ENCODE measurements at places on chromosomes 5 and 9.

DNA sequence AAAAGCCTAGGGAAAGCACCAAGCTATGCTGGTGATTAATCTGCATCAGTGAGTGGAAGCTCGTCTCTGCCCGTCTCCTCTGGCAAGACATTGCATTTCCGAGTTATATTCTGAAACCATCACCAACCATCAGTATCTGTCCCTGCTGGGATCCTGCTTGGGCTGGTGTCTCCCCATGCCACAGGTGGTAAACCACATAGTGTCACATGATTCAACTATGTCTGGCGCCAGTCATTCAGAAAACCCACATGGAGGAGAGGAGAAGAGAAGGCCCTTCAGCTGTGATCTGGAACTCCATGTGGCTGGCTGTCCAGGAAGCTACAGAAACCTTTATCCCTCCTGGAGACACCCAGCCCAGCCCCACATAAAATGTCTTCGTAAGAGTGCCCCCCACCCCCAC is 4.8 kb downstream of the IL9 start:
- no peak for DNase-seq

- no peak for DNase-seq
Measured at GRCh38 chr5:163385271-163385670, 52.1 kb upstream of the CCNG1 start.

DNA sequence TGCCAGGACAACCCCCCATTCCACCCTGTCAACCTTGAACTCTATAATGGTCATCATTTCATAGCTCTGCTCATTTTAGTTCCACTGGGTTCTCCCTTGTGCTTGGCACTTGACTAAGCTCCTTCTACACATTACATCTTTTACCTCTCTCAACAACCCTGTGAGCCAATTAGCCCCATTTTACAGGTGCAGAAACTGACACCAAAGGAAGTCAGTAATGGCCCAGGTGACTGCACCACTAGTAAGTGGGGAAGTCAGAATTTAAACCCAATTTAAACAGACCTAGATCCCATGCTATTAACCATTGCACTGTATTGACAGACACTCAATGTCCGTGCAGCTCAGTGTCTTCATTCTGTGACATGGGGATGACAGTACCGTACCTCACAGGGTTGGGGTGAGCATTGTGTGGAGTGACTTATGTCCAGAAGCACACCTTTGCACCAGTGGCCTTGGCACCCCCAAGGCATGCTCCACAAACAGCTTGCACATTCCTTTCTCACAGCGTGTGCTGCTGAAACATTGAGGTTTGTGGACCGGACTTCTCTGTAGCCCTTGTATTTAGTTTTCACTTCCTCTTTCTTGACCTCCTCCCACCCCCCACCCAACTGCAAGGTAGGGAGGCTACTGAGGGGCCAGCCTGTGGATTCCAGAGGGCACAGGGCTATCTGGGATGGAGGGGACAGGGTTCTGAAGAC is 23.1 kb downstream of the IRF1 start:
- no peak for DNase-seq

DNA sequence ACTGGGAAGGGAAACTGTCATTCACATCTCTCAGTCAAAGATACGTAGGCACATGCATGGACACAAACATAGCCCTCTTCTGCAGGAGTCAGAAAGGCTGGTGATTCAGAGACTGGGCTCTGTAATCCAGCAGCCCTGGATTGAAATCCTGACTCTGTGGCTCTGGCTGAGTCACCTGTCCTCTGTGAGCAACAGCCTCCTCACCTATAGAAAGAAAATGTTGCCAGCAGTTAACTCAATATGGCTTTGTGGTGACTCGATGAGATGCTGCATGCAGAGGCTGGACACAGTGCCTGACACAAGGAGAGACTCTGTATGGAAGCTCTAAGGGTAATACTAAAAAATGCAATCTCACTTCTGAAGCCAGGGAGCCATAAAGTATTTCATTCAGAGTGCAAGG is 23.9 kb upstream of the CDKN2AIPNL start:
- DNase-seq = no peak

DNA sequence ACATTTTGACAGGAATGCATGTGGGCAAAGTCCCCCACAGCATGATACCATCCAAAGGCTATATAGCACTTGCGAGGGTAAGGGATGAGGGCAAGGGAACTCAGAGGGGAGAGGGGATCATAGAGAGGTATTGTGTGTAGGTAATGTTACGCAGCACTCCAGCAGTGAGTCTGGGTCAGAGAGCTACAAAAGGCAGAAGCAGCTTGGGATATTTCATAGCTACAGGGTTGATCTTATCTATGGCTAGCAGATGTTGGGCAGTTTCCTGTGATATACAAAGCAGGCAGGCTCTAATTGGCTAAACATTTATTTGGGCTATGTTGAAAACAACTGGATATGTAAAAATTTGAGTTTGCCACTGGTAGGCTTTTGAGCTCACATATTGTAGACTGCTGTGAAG is 17.8 kb upstream of the SLCO4C1 start:
- DNase-seq = no peak

GRCh38 chr5:103428411-103428871 is 134.1 kb downstream of the NUDT12 start:
- DNase-seq = no peak

DNA sequence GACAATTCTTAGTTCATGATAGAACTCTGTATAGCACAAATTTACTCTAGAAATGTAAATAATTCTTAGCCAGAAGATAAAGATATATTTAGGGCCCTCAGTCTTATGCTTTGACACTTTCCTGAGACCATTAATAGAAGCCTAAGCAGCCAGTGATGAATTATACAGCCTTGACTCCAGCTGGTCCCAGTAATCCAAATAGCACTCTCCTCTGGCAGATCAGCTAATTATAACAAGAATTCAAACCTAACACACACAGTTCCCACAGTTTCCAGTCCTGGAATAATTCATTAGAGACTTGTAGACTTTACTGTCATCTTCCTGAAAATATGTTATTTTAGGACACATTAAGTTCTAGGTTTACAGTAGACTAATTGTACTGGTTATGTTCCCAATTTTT is 50.4 kb downstream of the SHOC1 start:
- DNase-seq = no peak

GRCh38 chr9:134381671-134382516 is 55.6 kb downstream of the RXRA start:
- DNase-seq = no peak

- DNase-seq = no peak
Measured at GRCh38 chr9:130766021-130766926, 68.8 kb upstream of the ABL1 start.

DNA sequence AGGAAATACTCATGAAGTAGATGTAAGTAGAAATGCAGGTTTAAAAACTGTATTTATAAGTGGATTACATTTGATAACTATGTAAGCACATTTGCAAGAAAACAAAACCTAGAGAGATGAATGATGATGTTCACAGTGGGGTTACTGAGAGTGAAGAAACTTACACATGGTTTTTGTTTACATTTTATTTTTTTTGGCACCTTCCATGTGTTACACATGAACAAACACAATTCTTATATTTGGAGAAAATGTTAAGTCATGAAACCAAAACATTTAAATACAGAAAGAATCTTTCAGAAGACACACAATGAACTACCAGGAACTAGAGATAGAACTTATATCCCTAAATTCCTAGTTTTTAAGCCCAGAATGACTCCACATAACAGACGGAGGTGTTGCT is 51.5 kb upstream of the SPATA31E1 start:
- no peak for DNase-seq

DNA sequence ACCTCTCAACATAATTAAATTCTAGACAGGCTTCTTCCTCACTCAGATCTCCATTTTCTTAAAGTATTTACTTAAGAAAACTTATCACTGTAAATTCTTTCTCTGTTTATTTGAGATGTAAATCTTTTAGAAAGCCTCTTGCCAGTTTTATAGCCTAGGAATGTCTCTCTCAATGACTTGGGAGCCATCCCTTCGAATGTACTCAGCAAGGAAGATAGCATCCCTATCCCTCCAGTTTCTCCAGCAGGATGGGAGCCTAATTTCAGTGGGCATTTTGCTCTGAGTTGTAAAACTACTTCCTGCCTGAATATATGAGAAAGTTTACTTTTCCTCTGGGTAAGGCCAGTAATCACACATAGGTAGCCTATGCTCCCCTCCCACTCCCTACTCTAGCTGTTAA is 558.5 kb upstream of the ARRDC3 start:
- no peak for DNase-seq
